Adipocyte (in vitro differentiated cells): ENCODE measurements at places on chromosomes 6 and 20.

- peak; percentile 78 for DNase-seq
These were observed 53.5 kb downstream of the RCAN2 start for GRCh38 chr6:46437671-46438221.

GRCh38 chr20:57092112-57092899, 174.1 kb downstream of the BMP7 start:
- peak; percentile 66 for DNase-seq

DNA sequence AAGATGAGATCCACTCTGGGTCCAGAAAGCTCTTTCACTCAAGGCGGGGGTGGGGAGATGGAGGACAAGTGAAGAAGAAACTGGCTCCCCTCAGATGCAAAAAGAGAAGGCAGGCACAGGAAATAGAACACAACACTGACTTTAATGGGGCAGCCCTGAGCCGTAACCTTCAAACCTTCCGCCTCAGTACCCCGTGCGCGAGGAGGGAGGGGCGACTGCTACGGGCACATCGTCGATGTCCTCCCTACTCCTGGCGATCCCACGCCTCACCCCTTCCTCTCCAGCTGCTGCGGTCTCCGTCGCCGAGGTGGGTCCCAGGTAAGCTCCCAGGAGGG, 3.9 kb downstream of the SPEF1 start:
- DNase-seq, result no peak

DNA sequence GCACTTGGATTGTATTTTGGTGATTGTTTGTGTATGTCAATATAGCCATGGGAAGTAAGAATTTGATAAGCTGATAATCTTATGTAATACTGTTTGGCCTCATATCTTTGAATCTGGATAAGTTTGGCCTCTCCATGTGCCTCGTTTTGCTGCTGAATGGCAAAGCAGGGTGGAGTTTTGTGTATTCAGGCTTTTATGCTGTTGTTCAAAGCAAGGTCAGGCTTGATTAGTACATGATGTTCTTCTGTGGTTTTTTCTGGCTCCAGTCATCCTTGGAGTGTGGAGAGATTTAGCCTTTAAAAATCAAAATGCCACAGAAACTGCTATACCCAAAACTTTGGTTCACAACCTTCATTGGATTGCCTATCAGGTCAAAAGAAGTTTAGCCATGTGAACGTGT, 728.9 kb upstream of the GJE1 start:
- DNase-seq, result peak; percentile 60

DNA sequence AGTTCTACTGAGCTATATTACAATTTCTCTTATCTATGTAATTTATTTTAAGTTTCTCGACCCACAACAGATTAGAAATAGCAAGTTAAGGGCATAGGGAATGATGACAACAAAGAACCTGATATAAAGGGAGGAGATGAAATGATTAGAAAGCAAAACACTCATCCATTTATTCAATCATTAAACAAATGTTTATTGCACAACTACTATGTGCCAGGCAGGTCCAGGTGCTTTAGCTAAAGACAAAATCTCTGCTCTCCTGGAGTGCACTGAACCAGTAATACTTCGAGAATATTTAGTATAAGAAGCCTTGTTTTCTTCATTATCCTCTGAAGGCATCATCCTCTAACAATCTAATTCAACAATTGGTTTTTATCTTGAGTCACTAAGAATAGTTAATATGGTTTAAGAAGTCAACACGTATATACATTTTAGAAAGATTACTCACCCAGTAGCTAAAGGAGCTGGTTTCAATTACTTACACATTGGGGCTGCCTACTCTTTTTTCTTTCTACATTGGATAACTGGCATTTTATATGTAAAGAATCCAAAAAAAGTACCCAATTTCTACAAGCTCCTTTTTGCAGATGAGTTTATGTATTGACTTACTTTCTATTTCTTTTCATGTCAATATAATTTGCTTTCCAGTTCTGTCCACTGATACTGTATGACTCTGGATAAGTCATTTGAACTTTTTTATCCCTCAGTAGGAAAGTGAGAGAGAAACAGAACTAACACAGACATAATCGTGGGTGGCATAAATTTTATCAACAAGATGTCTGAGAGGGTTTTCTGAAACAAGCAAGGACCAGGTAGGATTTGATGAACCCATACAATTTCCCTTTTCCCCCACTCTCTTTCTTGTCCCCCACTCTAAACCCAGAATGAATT, 312.6 kb downstream of the CLIC5 start:
- peak; percentile 64 for DNase-seq

DNA sequence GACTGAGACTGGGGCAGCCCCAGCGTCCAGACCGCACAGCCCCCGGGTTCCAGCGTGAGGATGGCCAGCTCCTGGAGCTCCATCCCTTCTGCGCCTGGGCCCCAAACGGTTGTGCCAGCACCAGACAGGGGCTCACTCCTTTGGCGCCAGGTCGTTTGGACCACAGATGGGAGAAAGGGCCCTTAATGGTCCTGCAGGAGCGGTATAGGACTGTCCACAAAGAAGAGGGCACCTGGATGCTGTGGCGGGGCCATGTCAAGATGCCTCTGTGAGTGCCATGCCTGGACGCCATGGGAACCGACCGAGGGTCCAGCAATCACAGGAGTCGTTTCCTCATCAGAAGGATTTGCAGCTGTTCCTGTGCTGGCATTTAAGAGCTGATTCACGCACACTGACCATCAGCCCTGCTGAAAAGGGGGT, 82.7 kb downstream of the DLL1 start:
- DNase-seq, result no peak

DNA sequence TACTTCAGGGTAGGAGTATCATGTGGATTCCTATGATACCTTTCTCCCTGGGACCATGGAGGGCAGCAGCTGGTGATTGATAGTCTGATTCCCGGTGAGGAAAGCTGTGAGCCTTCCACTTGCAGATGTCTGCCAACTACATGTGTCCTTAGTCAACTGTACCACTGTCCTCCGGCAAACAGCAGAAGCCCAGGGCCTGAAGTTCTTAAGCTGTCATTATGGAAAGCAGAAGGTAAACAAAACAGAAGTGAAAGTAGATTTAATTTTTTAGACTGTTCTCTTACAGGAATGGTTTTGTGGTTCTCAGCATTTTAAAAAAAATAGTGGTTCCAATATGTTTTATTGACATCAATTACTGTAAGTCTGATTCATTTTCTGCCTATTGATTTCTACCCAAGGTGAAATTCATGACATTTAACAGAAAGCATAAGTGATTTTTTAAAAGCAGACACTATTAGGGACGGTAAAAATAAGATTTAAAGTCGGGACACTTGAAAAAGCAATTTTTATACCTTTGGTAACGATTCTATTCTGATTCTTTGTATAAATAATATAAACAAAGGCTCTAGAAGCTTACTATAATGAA, 36.6 kb downstream of the PTPN1 start:
- DNase-seq, result no peak

DNA sequence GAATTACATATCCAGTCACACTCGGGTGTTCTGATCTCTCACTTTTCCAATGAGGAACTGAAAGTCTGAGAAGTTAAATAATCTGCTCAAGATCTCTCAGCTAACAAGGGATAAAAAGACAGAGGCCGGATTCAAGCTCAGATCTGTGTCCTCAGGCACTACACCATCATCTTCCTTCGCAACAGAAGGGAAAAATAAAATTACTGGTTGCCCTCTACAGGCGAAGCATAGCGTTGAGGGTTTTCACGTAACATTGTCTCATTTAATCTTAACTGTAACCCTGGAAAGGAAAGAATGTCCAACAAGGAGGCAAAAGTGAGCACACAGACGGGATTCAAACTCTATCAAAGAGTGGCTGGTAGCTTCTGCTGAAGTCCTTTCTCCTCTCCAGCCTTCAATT, 67.8 kb upstream of the ANKEF1 start:
- peak; percentile 38 for DNase-seq

DNA sequence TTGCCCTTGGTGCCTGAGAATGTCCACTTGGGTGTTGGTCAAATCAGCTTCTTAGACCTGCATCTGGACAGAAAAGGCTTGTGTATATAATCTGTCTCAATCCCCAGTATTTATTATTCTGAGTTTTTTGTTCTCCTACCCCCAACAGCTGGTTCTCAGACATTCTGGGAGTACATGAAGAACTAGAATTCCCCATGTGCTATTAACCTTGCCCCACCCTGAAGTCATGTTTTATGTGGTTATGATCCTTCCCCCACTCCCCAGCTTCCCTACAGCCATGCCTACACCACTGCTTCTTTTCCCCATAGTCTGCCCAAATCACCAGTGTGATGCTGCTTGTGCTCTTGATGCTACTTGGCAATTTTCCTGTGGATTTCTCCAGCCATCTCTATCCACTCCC, 157.0 kb downstream of the ADAT2 start:
- DNase-seq, result no peak

DNA sequence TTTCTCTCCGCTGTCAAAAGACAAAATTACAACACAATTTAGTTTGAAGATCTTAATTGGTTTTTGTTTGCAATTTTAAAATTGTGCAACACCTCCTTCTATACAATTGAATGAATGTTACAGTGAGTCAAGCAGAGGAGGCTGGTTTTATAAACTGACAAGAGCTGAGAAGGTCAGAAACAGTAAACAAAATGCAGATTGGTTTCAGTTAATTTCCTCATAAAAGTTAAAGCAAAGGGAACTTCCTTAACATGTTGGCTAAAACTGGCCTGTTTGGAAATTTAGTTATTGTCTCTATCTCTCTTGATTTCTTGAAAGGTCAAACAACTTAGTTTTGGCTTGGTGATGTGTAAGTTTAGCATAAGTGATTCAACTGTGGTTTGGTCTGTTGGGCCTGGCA, 22.2 kb downstream of the KHDC1L start:
- peak; percentile 32 for DNase-seq

DNA sequence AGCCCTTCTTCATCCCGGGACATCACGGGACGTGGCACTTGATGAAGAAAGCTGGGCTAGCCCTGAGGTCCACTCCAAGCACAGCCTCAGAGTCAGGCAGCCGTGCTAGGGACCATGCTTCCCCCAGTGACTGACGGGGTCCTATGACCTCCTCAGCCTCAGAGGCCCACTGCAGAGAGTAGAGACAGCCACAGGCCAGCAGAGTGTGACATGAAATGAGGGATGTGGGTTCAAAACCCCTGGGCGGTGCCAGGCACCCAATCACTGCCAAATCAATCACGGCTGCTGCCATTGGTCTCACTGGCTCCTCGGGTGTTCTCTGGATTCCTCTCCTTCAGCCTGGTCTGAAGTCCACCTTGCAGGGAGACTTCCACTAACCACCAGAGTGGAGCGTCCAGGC, 197.7 kb upstream of the CDH4 start:
- DNase-seq, result no peak
